IMR-90 (cell line): ENCODE measurements at places on chromosomes 6 and 20. TPM values are rescaled to one million over a fixed set of nuclear protein-coding genes. Genes with fewer than 3 reads are reported as not detected.
A peak's percentile ranks its signal among the peaks of the same experiment; 100 is the strongest.

GRCh38 chr6:71982389-71982788, 96.0 kb downstream of the RIMS1 start:
- DNase-seq, result peak; percentile 1

DNA sequence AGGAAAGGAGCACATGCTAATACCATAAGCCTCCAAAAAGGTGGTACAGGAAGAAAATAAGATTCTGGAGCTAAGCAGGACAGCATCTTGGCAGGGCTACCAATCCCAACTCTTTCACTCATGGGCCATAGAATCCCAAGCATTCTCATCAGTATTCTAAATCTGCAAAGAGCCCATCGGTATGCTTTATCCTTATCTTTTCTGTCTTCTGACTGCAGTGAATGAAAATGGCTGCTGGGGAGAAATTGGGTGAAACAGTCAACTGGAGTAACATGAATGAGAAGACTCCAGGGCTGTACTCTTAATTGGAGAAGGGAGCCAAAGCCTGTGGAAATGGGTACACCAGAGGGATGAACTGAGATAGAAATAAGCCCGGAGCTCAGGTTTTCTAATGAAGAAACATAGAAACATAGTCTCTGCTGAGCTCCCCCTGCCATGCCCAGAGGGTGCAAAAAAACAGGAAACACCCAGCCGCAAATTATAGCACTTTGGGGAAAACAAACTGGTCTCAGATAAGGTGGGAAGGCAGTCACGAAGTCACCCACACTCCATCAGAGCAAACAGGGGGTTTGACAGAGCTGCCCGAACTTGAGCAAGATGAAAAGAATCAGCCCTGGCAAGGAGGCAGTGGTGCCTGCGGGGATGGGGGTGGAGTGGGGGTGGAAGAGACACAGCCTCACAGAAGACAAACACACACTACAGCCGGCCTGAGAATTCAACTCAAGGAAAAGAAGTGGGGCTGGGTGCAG, 35.4 kb upstream of the E2F3 start:
- DNase-seq, result no peak

The ETV7 gene
- total RNA-seq, result under 0.01 and 0.18 TPM in 2 replicates

The MDFI gene
- 0.18 and 0.28 TPM in 2 replicates for total RNA-seq

DNA sequence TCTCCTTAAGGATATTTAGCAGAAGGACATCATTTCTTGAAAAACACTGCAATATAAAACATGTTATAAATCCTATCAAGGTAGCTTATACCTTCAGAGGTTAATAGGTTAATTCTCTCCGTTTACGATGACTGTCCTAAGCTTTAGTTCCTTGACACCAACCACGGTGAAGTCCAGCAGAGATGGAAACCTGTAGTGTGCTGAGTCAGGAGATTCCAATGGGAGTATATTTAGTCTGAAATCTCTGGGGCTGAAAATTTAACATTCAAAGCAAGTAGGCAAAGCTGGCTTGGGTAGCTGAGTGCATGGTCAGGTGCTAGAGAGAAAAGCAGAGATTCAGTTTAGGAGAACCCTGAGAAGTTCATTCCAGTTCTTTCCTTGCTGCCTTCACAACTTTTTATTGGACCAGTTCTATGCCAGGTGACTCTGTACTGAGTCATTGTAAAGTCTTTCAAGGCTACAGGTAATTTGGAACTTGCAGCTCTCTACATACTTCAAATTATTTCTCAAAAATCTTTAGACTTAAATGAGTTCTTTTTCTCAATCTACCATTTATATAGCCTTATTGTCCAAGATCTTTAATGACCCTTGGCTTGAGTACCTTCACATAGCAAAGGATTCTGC, 1009.4 kb upstream of the FLRT3 start:
- no peak for DNase-seq

DNA sequence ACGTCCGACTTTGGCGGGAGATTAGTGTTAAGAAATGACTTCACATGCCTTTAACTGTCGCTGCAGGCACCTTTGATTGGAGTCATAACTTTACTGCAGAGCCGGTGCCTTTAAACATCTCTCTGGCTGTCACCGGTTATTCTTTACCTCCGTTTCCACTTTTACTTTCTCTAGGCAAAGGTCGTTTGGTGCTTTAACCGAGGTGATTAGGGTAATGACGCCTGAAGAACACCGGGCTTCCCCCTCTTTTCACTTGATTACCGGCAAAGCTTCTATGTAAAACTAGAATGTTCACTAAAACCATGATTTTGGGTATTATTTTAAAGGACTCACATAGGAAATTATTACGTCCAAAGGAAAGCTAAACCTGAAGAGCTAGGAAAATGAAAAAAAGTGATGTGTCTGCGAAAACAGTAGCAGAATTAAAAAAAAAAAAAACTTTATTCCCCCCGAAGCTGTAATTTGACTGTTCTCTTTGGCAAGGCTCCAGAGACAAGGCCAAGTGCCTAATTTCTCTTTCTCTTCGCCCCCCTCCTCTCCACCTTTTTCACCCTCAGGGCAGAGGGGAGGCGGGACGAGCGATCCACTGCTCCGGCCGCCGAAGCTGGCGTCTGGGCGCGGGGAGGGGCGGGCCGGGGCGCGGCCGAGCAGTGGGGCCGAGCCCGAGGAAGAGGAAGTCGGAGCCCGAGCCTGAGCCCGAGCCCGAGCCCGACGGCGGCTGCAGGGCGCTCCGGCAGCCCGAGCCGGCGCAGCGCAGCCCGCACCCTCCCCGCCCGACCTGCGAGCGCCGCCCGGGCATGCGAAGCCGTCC, at the start of gene PLEKHG1:
PLEKHG1 (plus strand) TSS at position 687 of the 811 bp plus-strand sequence. CDS start 133,797 bp downstream, outside the sequence.
- DNase-seq, result no peak

DNA sequence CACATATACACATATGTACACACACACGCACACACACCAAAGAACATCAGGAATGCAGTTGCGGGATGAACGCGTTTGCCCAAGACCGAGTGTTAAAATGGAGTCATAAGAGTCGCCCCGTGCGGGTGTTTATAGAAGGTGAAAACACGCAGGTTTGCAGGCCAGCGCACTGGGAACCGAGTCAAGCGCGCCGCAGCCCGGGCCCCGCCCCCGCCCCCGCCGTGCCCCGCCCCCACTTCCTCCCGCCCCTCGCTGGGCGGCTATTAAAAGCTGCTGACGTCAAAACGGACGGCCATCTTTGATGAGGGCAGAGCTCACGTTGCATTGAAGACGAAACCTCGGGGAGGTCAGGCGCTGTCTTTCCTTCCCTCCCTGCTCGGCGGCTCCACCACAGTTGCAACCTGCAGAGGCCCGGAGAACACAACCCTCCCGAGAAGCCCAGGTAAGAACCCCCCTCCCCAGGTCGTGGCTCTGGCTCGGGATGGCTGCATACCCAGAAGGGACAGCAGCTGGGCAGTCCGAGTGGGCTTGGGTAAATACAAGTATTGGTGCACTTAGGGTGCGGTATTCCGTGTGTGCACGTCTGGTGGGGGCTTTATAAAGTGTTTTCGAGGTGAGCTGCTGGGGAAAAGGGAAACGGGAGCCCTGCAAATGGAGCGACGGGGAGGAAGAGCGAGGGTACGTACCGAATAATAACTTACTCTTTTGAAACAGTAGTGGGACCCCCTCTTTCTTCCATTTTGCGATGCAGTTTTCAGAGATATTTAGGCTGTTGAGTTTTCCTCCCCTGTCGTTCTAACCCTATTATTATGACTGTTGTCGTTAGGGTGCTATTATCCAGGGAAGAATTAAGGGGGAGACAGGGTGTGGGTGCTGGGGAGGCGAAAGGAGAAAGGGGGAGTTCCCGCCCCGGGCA, at the start of gene SNAP25:
SNAP25 (plus strand) TSS at position 295 of the 916 bp plus-strand sequence. CDS start 56,662 bp downstream, outside the sequence.
- DNase-seq, result peak; percentile 90

- DNase-seq, result peak; percentile 70
Measured at GRCh38 chr6:53986165-53986720, 125.0 kb upstream of the MLIP start.

GRCh38 chr6:5439749-5440148, 178.4 kb downstream of the FARS2 start:
- no peak for DNase-seq

- no peak for DNase-seq
Measured at GRCh38 chr6:130713144-130713543, 114.1 kb upstream of the SMLR1 start.

The E2F3 gene
- 2.3 and 3.3 TPM in 2 replicates for total RNA-seq

The GMPR gene
- total RNA-seq, result 6.3 and 6.7 TPM in 2 replicates

- DNase-seq, result no peak
Measured at GRCh38 chr6:81565071-81565470, 187.4 kb downstream of the TENT5A start.

DNA sequence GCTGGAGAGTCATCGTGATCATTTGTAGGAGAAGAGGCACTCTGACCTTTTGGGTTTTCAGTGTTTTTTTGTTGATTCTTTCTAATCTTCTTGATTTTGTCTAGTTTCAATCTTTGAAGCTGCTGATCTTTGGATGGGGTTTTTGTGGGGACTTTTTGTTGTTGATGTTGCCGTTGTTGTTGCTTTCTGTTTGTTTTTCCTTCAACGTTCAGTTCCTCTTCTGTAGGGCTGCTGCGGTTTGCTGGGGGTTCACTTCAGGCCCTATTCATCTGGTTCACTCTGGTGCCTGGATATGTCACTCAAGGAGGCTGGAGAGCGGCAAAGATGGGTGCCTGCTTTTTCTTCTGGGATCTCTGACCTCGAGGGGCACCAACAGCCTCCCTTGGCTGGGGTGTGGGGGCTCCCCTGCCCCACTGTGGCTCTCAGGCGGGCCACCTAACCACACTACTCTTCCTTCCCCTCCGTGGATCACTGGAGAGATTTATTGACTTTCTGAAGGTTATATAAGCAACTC, 21.5 kb upstream of the TMEM244 start:
- no peak for DNase-seq

GRCh38 chr6:28903686-28904085, 20.1 kb downstream of the TRIM27 start:
- no peak for DNase-seq

DNA sequence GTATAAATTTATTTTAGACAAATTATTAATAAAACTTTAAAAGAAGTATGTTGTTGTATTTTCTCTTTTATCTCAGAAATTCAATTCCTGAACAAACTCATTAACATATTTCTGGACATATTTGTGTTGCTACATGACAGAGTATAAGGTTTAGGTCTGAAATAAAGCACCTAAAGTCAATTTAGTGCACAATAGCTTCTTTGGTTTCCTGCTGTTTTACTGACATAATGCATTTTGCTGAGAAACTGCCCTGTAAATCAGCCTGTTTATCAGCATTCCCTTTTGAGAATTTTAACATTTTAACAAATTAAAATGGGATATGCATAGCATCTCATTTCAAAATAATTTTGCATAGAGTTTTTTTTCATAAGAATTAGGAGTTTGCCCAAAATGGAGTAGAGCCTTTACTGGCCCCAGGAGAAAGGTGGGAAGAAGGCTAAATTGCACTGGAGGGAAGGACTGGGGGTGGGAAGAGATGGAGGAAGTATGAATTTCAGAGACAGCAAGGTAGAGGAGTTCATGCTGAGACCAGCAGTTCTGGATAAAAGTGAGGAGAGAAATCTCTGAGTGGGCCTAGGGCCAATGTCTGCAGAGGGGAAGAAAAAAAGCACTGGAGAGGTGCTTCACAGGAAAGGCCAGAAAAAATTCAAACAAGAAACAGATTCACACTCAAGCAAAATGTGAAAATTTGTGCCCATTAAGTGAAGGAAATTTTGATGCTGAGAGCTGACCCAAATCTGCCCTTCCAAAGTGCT, 324.2 kb upstream of the HSF2 start:
- DNase-seq, result no peak

DNA sequence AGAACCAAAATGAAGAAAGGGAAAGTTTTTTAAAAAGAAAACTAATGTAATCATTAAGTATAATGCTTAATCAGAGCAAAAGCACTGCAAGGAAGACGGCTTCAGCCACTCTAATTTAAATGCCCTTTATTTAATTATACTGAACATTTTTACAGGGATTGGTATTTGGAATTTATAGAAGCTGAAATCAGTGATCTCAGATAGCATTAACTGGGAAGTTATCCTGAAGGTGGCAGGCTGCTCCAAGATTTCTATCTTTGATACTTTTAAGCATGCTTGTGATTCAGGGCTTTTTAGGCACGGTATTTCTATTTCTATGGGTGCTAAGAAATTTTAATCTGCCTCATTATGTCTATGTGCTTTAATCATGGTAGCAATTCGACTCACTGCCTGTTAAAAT, 1.3 kb upstream of the NDUFAF4 start:
- peak; percentile 55 for DNase-seq

The ATP9A gene
- 22.4 and 23.3 TPM in 2 replicates for total RNA-seq

The NR2E1 gene
- not detected in 2 replicates for total RNA-seq

The CTAGE9 gene
- not detected in 2 replicates for total RNA-seq

The DPPA5 gene
- not detected in 2 replicates for total RNA-seq

The SLPI gene
- total RNA-seq, result not detected in 2 replicates

DNA sequence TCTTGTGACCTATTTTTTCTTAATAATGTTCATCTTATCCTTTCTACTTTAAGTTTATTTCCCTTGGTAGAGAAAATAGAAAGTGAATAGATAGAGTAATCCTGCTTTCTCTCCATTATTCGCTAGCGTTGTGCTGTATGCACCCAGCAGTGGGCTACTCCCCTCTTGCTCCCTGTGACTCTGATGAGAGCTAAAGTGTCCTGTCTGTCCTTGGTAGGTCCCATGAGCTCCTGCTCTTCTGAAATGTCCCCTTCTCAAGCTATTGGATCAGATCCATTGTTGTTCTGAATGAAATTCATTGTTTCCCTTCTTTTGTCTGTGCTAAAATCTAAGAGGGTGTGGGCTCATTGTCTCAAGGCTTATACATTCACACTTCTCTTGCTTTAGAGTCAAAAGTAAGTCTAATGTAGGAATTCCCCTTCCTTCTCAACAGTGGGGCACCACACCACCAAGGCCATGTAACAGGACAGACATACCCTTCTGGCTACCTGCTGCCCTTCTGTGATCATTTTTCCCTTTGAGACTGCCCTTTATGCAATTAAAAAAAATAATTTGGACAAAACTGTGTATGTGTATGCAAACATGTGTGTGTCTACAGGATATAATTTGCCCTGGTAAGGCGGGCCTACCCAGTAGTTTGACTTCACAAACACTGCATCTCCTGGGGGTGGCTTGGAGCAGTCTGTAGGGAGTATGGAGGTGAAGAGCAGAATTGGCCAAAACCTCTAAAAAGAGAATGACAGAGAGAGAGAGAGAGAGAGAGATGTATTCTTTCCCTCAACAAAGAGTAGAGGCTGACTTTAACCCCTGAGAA, 167.0 kb upstream of the MYLIP start:
- DNase-seq, result no peak

- no peak for DNase-seq
Measured at GRCh38 chr6:44128020-44128917, 915 bp downstream of the TMEM63B start.
